ENCODE measurements at places on chromosomes 11 and 22.
A peak's percentile ranks its signal among the peaks of the same experiment; 100 is the strongest.

- no peak for DNase-seq
Observed at GRCh38 chr11:94553938-94554337, 10.2 kb downstream of the FUT4 start.

- no peak for DNase-seq
Observed at GRCh38 chr11:1871531-1871930, 18.6 kb downstream of the LSP1 start.

GRCh38 chr11:120744016-120744994 is 232.8 kb downstream of the GRIK4 start:
- no peak for DNase-seq

DNA sequence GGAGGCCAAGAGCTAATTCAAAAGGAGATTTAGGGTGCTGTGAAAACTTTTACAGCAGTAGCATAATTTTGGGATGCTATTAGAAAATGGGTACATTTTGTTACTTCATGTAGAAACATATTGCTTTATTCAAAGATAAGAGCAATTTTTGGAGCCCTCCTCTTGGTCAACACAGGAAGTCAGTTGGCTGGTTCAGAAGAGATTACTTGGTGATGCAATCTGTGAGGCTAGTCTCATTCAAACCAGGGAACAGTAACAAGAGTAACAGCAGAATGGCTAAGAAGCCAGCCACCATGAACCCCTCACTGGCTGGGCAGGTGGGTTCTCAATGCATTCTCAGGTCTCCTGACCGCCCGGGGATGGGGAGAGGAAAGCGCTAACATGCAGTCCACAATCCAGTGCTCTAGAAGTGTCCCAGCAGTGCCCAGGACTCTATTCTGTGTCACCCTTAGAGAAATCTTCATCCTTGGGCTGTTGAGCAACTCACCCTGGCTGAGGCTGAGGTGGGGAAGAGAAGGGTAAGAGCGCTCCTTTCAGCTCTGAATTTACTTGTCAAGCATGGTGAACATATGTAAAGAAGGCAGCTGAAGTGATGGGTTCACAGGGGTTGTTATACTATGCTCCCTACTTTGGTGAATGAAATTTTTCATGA is 262.2 kb upstream of the UBASH3B start:
- no peak for DNase-seq

DNA sequence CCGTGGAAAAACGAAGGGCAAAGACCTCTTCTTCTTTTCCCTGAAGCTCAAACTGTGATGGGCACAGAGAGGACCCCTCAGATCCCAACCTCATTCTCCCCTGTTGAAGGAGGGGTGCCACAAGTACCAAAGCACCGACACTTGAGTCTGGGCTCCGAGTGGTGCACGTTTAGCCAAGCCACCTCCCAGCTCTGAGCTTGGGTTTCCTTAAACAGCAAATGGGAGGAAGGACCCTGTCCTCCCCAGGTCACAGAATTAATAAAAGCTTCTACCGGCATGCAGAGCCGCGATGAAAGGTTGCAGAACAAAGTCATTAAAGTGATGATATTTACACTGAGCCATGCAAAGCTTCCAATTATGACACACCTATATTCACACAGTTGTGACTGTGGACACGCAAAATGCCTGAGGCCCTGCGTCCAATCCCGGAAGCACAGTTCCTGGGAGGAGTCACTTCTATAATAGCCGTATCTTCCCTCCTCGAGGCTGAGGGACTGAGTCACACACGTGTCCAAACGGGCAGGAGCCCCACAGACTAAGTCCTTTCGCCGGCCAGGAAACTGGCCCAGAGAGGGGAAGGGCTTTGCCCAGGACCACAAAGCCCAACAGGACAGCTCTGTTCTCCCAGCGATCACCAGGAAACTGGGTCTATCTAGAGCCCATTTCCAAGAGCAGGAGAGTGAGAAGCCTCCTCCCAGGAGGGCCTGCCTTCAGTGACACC is 922 bp upstream of the CSNK1E start:
- DNase-seq: peak; percentile 84
